Gastrocnemius medialis (tissue), 4 donors: ENCODE measurements at places on chromosomes 6 and 20. TPM values are rescaled to one million over a fixed set of nuclear protein-coding genes. Genes with fewer than 3 reads are reported as not detected.

The CLVS2 gene
- total RNA-seq = 0.86 TPM

- H3K4me1 ChIP-seq = no peaks in the 10 kb centered on the region
- H3K27ac ChIP-seq = no peak overlapping the region
- no peaks in the 10 kb centered on the region for H3K27me3 ChIP-seq
- H3K4me3 ChIP-seq = no peak overlapping the region
- H3K36me3 ChIP-seq = no peaks in the 10 kb centered on the region
These were observed 69.9 kb upstream of the DOK5 start for GRCh38 chr20:54405540-54405939.

GRCh38 chr20:43554369-43554768 lies 4.5 kb upstream of the SGK2 start:
- no peak overlapping the region for H3K4me3 ChIP-seq
- DNase-seq = no peak
- H3K27me3 ChIP-seq = no peaks in the 10 kb centered on the region
- no peak overlapping the region for H3K27ac ChIP-seq
- H3K36me3 ChIP-seq = no peaks in the 10 kb centered on the region

DNA sequence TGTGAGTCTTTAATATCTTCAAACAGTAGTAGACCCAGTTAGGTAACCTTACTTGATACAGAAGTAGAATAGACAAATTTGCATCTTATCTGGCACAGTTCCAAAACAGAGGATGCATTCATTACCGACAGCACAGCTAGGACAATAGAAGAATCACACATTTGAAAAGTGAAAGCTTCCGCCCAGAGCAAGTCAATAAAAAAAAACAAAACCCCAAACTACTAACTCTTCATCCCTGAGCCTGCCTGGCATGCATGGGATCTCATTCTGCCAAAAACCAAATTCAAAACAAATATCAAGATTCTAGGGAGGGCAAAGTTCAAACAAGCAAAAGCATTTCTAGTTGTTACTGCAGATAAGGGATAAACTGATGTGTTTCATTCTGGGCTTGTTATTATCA lies 235.4 kb downstream of the BTBD9 start:
- no peaks in the 10 kb centered on the region for H3K36me3 ChIP-seq
- H3K27ac ChIP-seq = no peak overlapping the region
- no peak overlapping the region for H3K4me3 ChIP-seq
- no peak for DNase-seq

DNA sequence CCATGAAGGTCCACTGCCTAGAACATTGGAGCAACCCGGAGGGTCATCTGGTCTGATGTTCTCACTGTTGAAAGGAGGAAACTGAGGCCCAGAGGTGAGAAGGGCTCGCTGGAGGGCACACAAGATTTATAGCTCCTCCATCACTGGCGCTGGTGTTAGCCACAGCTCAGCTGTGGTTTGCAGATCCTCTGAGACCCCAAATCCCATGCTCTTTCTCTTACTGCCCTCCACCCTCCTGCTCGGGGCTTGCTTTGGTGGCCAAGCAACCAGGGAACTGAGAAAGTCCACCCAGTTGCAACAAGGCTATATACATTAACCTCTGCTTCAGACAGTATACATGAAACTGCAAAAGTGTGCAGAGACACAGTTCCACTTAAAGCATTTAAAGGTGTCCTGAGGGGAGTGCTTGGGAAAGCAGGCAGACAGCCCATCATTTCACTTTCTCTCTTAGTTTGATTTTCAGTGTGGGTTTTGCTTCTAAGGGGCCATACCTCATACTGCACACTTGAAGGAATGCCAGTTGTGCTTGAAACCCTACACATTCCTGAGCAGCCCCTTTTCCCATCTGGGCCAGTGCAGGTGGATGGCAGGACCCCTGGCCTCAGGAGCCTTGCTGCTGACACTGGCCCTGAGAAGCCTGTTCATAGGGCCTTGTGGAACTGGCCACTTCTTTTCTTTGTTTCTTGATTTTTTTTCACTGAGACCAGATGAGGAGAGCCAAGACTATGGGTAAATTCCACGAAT lies 347.6 kb downstream of the CDC5L start:
- H3K27ac ChIP-seq = no peak overlapping the region
- H3K4me1 ChIP-seq = no peaks in the 10 kb centered on the region
- no peak overlapping the region for H3K4me3 ChIP-seq
- no peak for DNase-seq
- H3K36me3 ChIP-seq = no peaks in the 10 kb centered on the region
